Natural killer cell treated with Interleukin-12 subunit alpha and Interleukin-12 subunit beta and Interleukin-15 and Interleukin-18, amount 100 ng/mL, for 72 hours (primary cell): ENCODE measurements at places on chromosomes 5 and 9.

GRCh38 chr5:156799171-156799570 lies 50.9 kb upstream of the PPP1R2B start:
- DNase-seq: no peak

DNA sequence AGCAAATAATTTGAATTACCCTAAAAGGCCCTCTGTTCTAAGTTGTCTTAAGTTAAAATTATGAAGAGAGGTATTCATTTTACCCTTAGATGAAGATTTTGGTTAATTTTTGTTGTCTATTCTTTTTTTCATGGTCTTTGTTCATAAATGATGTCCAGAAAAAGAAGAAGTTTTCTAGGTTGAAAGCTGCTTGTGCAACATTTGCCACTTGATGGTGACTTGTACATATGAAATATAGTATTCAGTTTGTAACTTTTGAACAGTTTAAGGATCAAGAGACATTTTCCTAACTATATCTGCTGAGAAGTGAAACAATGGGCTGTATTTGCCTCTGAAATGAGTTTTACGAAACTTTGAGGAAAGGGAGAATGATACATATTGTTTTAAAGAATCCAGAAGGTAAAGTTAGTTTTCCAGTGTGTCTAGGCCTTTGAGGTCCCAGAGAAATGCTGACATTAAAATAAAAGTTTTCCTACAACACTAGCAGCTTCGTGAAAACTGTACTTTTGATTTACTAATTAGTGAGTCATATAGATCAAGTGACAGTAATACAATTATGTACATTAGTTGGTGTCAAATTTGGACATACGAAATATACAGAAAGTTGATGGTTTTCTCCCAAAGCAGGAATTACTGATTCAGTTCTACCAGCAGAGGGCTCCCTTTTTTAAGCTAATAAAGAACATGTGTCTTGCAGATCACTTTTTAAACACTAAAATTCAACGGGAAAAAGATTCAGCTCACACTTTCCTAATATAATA lies 70.5 kb downstream of the PIK3R1 start:
- DNase-seq: no peak

GRCh38 chr5:168916266-168916665 lies 337.1 kb upstream of the PANK3 start:
- DNase-seq: no peak

- no peak for DNase-seq
These were observed 349.8 kb upstream of the KLF4 start for GRCh38 chr9:107839371-107839770.

GRCh38 chr5:137866541-137867388 lies 895 bp upstream of the MYOT start:
- no peak for DNase-seq

GRCh38 chr9:96137671-96138429 lies 164.1 kb downstream of the HSD17B3 start:
- DNase-seq: no peak

- peak; percentile 58 for DNase-seq
These were observed 48.1 kb upstream of the RIOK2 start for GRCh38 chr5:97231025-97231636.

GRCh38 chr5:72822944-72823343 lies 6.5 kb downstream of the TNPO1 start:
- no peak for DNase-seq

GRCh38 chr5:38556088-38556598 lies 303 bp downstream of the LIFR start:
- DNase-seq: no peak

DNA sequence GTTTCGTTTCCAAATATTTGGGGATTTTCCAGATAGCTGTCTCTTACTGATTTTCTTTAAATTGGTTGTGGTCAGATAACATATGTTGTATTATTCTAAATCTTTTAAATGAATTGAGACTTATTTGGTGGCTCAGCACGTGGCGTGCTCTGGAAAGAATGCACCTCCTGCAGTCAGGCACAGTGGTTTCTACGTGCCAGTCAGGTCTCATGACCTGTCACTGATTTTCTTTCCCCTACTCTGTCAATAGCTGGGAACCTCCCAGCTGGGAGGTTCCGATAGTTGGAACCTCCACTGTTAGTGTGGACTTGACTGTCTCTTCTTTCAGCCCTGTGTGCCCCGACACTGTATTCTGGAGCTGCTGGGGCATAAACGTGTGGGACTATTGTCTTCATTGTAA lies 27.6 kb downstream of the TRIP13 start:
- DNase-seq: no peak

- DNase-seq: peak; percentile 69
These were observed 17.9 kb downstream of the CXCL14 start for GRCh38 chr5:135560858-135561257.

DNA sequence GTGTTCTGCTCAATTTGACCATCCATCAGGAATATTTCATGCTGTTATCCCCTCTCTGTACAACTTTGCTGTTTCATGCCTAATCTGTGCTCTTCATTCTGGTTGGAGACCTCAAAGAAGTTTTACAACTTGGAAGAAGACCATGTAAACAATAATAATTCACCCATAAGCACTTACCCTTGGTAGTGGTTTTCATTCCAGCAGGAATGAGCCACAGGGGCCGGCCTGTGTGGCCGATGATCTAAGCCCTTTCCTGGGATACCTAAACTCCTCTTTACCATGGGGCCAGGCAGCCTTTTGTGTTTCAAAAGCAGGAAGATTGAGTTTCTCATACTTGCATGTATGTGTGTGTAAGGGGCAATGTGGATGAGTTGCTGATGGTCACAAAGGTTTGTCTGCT lies 165.0 kb downstream of the FGF1 start:
- no peak for DNase-seq

GRCh38 chr9:124242331-124243194 lies 15.2 kb upstream of the NEK6 start:
- DNase-seq: peak; percentile 57

DNA sequence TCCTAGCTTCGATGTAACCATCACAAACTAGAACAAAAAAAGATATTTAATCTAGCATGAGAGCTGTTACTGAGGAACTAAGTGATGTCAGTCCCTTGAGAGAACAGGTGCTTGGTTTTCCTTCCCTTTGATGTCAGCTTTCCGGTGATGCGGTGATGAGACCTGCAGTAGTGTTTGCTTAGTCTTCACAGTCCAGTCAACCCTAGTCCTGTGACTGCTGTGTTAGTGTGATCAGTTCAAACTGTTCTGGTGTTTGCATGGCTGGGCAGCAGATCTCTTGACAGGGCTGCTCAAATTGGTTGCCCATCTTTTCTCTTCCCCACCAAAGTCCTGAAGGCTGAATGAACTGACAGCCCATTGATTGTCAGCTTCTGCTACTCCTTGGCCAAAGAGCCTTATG lies 608.6 kb upstream of the DAB2 start:
- DNase-seq: no peak

DNA sequence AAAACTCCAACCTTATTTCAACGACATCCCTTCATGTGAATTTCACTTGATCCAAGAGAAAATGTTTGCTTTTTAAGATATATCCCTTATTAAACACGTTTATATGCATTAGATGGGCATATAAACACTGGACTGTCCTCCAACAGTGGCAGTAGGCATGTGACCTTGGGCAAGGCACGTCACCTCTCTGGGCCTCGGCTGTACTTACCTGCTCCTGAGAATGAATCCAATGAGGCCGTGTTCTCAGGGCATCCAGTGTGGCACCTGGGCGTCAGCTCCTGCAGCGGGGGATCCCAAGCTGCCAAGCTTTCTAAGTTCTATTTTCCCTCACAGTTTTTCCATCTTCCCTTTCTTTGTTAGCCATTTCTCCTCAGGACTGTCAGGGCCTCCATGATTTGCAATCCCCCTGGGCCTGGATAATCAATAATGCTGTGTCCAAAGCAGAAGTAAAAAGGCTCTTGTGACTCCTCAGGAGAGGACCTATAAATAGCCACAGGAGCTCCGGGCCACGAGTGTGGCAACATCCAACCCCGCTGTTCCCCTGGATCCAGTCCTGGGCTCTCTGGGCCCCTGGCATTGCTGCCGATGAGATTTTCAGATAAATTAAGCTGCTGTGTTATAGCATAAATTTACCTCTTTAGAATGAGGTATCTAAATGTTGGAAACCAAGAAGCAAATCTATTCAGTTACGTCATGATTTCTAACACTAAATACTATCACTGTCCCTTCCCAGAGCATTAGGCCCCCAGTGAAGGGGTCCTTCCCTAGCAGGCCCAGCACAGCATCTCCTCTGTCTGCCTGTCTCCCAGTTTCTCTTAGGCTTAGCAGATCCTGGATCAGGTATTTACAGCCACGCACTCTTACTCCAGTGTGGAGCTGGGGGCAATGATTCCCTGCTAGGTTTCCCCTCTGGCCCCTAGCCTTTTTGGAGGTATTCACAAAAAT lies 76.8 kb downstream of the PTPN3 start:
- no peak for DNase-seq

DNA sequence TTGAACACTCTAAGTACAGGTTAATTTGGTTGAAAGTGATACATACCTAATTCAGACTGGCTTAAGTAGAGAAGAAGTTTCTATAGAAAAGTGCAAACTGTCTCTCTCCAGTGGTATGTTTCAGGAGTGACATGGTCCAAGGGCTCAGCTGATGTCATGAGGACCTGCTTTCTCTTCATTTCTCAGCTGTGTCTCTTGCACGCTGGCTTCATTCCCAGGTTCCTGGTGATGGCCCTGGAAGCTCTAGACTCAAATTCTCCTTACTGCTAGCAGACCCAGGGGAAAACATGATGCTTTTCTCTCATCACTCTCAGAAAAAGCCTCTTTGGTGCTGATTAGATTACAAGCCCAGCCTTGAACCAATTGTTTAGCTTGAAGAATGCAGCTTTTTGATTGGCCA lies 211.9 kb upstream of the CLINT1 start:
- DNase-seq: no peak

- DNase-seq: no peak
These were observed 67.2 kb upstream of the IER5L start for GRCh38 chr9:129245276-129245675.

- no peak for DNase-seq
These were observed 188.5 kb downstream of the DAB2IP start for GRCh38 chr9:121839726-121840500.
